ENCODE measurements at places on chromosomes 6 and 20.

GRCh38 chr6:154197196-154197860, 158.3 kb downstream of the OPRM1 start:
- no peak for DNase-seq

- no peak for DNase-seq
These were observed 36.1 kb upstream of the NKX2-4 start for GRCh38 chr20:21433329-21433890.

GRCh38 chr20:25580711-25581110, 4.6 kb downstream of the NINL start:
- no peak for DNase-seq

DNA sequence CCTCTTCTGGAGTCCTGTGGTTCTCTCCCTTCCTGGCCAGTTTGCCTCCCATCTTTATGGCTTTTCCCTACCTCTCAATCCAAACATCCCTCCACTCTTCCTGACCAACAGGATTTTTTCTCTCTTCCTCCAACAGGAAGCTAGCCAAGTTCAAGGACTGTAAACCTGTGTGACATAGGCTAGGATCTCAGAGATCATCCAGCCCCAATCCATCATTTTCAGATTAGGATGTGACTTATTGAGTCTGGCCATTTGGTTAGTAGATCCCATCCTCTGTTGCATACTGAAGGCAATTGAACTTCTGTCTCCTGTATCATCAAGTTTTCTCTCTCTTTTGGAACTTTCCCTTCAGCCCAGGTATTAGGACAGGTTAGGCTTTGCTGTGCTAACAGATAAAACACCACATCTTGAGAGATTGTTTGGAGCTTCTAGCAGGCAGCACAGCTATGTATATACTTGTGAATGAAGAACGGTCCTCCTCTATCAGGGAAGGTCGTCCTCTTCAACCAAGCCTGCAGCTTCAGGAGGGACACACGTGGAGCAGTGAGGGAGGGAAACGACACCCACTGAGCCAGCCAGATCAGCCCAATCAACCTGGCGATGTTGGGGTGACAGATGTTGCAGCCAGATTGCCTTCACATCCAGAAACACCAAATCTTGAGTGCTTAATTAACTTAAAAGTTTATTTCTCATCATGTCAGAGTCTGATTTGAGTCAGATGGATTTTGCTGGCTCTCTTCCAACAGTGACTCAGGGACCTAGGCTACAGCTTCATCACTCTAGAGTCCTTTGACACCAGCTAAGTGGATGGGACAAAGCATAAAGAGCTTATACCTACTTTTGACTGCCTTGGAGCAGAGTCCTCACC, 106.8 kb downstream of the GJA10 start:
- no peak for DNase-seq

DNA sequence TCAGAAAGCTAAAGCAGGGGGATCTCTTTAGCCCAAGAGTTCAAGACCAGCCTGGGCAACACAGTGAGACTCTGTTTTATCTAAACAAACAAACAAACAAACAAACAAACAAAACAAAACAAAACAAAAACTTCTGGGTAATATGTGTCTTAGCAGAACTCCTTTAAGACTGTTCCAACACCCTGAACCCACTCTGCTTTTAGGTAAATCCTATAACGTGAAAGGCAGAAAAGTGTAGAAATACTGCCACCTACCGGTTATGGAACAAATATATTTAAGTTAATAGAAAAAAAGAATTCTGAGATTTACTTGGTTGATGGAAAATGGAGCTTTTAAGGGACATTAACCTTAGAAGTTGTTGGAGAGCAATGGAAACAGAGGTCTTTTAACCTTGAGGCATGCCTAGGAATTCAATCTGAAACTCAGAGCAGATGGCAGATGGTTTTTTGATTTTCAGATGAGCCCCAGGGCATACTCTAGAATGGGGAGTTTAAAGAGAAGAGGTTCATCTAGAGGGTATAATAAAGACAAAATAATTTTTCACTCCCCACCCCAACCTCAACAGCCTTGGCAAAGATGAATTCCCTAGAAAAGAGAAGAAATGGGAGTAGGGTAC, 38.5 kb downstream of the SOD2 start:
- DNase-seq = no peak

- no peak for DNase-seq
These were observed 699.0 kb downstream of the PHF3 start for GRCh38 chr6:64334636-64335035.

DNA sequence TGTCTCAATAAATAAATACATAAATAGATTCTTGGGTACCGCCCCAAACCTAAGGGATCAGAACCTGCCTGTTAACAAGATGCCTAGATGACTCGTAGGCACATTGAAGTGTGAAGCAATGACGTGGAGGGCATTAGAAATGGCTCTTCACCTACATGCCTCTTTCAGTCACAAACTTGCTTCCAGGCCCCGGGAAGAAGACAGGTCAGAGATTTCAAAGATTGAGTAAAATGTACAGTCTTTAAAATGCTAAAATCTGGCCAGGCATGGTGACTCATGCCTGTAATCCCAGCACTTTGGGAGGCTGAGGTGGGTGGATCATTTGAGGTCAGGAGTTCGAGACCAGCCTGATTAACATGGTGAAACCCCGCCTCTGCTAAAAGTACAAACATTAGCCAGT, 480.8 kb upstream of the JARID2 start:
- no peak for DNase-seq

DNA sequence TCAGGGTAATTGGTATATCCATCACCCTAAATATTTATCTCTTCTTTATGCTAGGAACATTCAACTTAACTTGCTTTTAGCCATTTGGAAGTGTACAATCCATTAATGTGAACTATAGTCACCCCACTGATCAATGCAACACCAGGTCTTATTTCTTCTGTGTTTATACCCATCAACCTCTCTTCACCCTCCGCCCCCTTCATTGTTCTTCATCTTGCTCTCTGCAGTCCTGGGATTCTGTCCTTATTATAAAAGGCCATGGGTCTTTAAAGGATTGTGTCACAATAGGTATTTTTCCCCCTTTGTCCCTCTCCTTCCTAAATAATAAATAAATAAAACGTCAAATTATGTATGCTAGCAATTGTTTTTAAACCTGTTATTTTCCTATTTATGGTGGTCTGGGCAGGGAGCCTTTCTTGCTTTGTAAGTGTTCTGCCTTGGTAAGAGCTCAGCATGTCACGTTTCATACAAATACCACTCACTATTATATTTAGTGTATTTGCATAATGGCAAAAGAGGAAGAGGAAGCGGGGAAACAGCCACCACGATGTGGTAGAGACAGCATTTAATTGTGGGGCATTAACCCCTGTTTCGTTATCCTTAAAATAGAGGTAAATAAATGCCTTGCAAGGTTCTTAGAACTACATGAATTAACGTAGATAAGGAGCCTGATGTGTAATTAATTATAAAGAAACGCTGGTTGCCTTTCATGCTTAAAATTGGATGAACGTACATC, 1.9 kb downstream of the ABRACL start:
- no peak for DNase-seq

DNA sequence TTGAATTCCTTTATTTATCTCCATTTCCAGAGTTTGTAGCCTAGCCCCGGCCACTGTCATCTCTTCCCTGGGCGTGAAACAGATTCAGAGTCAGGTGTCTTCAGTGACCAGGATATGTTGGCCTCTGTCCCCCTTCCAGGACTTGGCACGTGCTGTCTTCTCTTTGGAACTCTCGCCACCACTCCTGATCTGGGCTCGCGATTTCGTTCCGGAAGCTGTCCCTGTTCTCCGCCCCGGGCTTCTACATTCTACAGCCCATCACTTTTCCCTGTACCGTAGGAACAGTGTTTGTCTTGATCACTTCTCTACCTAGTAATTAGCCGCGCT, 739 bp downstream of the GSS start:
- DNase-seq = no peak

DNA sequence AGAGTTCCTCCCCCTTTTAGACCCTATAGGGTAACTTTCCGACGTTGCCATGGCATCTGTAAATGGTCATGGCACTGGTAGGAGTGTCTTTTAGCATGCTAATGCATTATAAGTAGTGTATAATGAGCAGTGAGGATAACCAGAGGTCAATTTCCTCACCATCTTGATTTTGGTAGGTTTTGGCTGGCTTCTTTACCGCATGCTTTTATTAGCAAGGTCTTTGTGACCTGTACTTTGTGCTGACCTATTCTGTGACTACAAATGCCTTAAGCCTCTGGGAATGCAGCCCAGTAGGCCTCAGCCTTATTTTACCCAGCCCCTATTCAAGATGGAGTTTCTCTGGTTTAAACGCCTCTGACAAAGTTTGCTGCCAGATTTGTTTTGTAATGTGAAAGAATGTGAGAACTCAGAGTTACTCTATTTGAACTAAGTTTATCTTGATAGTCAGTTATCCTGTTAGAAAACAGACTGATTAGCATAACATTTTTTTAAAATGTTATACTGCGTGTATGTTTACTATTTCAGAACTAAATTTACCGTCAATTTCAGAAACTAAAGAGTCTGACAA, 111.3 kb upstream of the PRSS16 start:
- DNase-seq = no peak

- DNase-seq = no peak
These were observed 9.4 kb downstream of the ABCC10 start for GRCh38 chr6:43436577-43437282.

DNA sequence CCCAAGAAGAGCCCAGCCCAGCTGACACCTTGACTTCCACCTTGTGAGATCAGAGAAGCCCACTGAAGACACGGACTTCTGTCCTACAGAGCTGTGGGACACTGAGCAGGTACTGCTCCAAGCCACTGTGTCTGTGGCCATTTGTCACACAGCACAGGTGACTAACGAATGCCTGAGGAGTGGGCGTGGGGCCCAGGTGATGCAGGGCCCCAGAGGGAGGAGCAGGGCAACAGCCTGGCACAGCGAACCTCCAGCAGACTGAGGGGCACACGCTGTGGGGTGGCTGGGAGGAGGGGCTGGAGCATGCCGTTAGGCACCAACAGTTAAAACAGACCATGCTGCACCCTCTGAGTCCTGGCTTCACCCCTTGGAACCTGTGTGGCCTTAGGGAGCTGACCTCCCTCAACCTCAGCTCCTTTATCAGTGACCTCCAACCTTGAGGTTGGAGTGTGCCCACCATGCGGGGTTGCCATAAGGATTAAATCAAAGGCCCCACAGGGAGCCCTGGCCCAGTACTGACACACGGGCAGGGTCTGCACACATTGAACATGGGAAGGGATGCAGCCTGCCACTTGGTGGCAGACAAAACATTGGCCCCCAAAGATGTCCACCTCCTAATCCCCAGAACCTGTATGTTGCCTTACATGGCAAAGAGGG, 119.9 kb upstream of the CST7 start:
- DNase-seq = no peak

- DNase-seq = no peak
These were observed 68.5 kb upstream of the ARMH2 start for GRCh38 chr6:24867104-24867703.

DNA sequence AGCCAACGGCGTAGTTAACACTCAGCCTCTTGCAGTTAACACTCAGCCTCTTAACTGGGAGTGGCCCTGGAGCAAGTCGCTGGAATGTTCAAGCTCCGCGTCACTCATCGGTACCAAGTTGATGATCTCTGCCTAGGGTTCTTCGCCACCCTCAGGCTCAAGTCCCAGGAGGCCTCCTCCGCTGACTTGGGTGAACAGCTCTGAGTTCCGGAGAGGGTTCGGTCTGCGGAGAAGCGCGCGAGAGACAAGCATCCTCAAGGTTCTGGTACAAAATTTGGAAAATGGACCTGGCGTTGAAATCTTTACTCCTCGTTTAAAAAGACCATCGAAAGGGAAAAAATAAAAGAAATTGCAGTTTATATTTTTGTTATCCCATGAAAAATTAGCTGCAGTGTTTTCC, 876 bp upstream of the DSP start:
- DNase-seq = no peak

DNA sequence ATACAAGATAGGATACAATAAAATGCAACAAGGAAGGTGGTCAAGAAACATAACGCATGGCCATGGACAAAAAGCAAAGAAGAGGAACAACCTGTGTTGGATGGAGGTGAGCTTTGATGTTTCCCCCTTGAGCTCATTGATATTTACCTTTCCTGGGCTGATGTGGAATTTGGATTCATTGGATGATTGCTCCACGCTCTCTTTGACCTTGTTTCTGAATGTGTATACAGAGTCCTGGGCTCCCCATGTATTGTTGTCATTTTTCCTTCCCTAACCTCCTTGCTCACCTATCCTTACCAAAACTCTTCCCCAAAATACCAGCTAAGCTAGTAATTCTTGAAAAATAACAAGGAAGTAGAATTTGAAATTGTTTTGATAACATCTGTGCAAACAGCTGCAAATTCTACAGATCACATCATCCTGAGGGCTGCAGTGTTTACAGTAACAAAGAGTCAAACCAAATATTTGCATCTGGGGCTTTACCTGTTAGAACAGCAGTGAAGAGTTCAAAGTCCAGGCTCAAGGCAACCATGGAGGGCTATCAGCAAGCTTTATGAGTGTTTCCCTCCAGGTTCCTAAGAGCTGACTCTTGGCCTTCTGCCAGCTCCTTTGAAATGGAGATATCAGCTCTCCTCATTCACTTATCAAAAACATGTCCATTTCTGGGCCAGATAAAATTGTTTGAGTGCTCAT, 214.3 kb upstream of the MARCKS start:
- no peak for DNase-seq

DNA sequence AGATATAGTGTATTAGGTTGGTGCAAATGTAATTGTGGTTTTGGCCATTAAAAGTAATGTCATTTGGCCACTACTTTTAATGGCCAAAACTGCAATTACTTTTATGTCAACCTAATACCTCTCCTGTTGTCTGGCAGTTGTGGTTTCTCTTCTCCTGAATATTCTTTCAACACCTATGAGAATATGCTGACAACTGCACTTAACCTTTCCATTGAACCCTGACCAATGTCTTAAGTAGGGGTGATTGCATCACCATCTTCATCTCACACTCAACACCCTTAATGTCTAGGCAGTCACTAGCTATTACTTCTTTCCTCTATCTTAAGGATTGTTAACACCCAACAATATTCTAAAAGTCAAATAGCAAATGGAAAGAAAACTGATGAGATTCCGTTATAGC, 200.5 kb upstream of the HSF2 start:
- DNase-seq = no peak

GRCh38 chr6:113934101-113934500, 36.8 kb downstream of the HDAC2 start:
- no peak for DNase-seq

GRCh38 chr6:162029873-162030576, 697.5 kb downstream of the PRKN start:
- no peak for DNase-seq

DNA sequence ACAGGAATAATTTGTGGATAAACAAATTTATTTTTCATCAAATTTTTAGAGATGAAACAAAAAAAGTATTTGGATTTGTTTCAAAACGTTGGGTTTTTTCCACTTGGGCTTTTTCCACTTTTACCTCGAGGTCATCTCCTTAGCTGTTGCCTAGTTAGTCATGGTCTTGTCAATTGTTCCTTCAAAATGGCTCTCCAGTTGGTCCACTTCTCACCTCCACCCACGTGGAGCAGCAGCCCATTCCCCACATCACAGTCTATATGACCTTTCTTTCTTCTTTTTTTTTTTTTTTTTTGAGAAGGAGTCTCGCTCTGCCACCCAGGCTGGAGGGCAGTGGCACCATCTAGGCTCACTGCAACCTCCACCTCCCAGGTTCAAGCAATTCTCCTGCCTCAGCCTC, 6.7 kb upstream of the SLC4A11 start:
- no peak for DNase-seq
